Activated effector memory CD4-positive, alpha-beta T cell treated with anti-CD3 and anti-CD28 coated beads, Interleukin-2, amount 50 U/mL, for 16 hours (primary cell): ENCODE measurements at places on chromosomes 4 and X.

GRCh38 chr4:95289028-95289634, 259.6 kb downstream of the UNC5C start:
- no peak for DNase-seq

- DNase-seq, result no peak
Observed at GRCh38 chr4:123671636-123672404, 275.2 kb downstream of the SPRY1 start.

- DNase-seq, result no peak
Observed at GRCh38 chr4:146564492-146564891, 42.8 kb upstream of the SLC10A7 start.

GRCh38 chr4:98199247-98199646, 56.0 kb upstream of the STPG2 start:
- no peak for DNase-seq

DNA sequence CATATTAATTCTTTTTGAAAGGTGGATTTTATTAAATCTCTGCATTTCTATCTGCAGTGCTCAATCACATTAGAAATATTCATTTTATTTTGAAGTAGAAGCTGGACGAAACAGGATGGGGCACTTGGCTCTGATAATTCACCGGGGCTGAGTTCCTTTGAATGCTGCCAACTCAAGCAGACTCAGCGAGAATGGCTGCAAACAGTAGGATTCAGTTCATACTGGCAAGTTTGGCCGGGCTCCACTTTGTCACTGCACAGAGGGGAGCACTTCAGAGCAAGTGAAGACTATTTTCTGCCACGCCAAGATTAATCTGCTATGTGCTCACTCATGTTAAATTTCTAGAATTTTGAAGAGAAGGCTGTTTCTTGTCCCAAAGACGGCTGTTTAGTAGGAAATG, 30.7 kb upstream of the KLHL8 start:
- no peak for DNase-seq

DNA sequence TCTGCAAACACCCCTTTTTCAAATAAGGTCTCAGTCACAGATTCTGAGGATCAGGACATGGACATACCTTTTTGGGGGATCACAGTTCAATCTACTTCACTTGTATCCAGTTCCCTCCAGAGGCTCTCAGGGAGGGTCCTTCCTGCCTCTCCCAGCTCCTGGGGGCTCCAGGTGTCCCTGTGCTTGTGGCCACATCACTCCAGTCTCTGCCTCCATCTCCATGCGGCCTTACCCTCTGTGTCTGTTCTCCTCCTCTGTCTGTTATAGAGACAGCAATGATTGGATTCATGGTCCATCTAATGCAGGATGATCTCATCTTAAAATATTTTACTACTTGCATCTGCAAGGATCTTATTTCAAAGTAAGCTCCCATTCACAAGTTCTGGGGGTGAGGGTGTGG, 269.6 kb downstream of the ASMT start:
- DNase-seq, result peak; percentile 39

GRCh38 chr4:167616476-167616875, 382.2 kb upstream of the SPOCK3 start:
- no peak for DNase-seq

DNA sequence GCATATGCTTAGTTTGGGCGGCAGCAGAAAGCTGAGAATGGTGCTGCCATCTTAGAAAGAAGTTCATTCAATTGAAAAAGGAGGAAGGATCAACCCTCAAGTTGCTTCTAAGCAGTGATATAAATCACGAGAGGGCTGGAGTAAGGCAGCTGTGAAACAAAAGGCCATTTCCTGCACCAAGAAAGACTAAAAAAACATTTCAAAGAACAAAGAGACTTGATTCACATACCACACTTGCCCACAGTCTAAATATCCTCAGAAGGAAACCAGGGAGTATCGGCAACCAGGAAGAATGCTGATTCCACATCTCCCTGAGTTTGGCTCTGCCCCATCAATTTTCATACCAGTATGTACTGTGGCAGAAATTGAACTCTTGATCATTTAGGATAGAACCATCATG, 240.1 kb downstream of the OPHN1 start:
- no peak for DNase-seq

- no peak for DNase-seq
Observed at GRCh38 chr4:153259661-153260060, 55.4 kb downstream of the TRIM2 start.

GRCh38 chr4:51858605-51859202, 15.8 kb downstream of the DCUN1D4 start:
- DNase-seq, result no peak

GRCh38 chr4:169142906-169143305, 127.8 kb downstream of the SH3RF1 start:
- no peak for DNase-seq

DNA sequence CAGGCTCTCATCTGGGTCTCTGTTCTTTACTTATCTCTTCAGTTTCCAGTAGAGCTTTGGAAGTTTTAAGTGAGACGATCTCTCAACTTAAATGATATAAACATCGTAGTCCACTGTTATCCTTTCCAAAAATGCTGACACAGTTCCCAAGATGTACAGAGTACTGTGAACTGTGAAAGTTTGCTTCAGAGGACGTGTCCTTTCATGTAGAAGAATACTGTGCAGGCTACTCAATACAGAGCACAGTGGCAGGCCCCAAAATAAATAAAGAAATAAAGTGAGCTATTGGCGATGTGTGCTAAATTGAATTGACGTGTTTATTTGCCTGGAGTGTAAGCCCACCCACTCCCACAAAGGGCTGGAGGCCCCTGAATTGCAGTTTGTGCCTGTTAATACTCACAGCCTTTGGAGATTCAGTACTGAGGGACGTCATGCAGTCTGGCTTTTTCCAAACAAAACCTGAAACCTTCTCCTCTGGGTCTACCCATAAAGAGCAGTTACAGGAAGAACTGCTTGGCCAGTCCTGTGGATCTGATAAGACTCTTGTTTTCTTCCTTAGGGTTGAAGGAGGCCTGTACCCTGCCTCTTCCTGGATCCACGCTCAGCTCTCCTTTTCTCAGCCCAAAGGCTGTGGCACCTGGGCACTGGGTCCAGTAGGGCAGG, 66.1 kb downstream of the SOWAHB start:
- no peak for DNase-seq
